Effector CD4-positive, alpha-beta T cell (primary cell): ENCODE measurements at places on chromosomes 2 and 18.
A peak's percentile ranks its signal among the peaks of the same experiment; 100 is the strongest.

GRCh38 chr18:3453540-3454364 is 3.8 kb downstream of the TGIF1 start:
- peak; percentile 26 for DNase-seq

DNA sequence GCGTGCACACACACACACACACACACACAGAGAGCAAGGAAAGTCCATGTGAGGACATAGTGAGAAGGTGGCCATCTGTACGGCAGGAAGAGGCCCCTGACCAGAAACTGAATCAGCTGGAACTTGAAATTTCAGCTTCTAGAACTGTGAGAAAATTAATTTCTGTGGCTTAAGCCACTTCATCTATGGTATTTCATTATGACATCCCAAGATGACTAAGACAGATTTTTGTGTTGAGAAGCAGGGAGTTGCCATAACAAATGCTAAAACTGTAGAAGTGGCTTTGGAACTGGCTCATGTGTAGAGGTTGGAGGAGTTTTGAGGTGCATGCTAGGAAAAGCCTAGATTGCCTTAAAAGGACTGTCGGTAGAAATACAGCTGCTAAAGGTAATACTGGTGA is 63.4 kb upstream of the ZBTB7C start:
- DNase-seq, result no peak

- DNase-seq, result peak; percentile 34
Observed at GRCh38 chr2:207143215-207144172, 22.3 kb downstream of the KLF7 start.

GRCh38 chr2:43576981-43577892 is 18.6 kb downstream of the THADA start:
- DNase-seq, result no peak

GRCh38 chr18:57621246-57621604 is 411 bp downstream of the NARS1 start:
- DNase-seq, result no peak

GRCh38 chr2:8986327-8986976 is 17.0 kb downstream of the MBOAT2 start:
- no peak for DNase-seq

GRCh38 chr2:196159221-196159892 is 12.0 kb downstream of the STK17B start:
- DNase-seq, result no peak

DNA sequence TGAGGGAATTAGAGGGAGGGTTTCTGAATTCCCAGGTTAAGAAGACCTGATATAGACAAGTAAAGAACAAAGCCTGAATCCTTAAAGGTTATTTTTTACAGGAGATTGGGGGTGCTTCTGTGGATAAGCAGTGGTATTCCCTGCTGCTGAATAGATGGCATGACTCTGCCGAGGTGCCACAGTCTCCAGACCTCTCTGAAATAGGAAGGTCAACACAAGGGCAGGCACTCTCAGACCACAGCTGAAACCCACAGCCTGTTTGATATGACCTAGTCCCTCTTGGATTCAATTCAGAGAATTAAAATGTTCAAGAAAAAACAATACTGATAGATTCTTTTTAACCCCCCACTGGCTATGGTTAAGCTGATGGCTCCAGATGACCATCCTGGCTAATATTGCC is 259.3 kb downstream of the PTGR3 start:
- no peak for DNase-seq

DNA sequence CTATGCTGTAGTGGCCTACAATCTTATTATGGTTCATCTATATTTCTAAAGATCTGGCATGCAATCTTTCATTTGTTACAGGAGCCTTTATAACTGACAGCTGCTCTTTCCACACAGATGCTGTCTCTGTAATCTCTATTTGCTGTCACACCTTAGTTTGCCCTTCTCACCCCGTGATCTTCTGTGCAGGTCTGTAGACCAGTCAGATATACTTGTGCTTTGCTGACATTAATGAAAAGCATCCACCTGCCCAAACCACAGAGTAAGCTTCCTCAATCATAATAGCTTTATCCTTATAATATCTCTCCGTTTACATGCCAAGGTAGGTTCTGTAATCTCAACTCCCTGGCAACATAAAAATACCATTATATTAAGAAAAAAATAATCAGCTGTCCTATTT is 122.4 kb downstream of the GRB14 start:
- no peak for DNase-seq

DNA sequence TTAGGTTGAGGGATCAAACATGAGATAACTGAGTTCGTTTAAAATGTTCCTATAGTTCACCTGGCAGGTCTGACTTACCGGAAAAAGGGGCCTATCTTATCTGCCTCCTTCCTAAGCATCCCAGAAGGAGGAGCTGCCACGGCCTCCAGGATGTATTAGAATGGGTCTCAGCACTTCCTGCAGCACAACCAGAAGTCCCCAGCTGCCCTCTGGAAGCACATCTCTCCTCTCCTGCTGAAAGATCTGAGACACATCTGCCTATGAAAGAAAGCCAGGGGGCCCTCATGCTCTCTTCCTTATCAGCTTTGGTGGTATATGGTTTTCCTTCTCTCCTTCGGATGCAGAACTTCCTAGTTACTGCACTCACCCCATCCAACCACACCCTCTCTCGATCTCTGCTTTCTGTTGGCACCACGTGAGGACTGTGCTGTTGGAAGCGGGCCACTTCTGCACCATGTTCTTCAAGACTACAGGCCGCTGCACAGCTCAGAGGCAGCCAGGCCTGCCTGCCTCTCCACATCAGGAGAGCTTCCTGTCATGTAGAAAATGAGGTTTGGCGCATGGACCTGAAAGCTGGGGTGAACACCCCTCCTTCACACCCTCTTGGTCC is 6.5 kb downstream of the IGFBP5 start:
- no peak for DNase-seq

DNA sequence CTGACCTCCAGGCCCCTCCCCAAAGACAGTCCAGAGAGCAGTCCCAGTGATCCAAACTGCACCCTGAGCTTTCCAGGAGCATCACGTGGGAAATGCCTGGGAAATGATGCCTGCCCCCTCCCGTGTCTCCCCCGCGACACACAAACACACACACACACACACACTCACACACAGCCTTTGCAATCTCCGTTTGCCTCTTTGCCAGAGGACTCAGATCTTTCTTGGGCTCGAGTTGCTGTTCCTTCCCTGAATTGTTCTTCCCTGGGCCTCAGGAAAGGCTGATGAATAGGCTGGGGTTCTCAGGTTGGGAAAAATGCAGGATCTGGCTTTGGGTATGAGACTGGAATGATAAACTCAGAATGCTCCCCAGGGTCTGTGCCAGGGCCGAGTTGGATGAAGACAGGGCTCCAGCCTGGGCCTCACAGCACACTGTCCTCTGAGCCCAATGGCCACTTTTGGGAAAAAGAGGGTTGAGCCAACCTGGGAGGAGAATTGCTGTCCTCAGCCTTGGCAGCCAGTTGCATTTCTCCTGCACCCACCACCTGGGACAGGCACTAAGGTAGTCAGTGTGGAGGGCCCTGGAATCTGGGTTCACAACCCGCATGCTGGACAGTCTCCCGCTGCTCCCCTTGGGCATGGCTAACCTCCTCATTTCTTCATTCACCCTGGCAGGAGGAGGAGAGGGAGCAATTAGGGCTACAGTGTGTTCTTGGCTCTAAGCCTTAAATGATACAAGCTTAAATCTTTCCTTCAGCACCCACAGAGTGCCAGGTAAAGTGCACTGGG is 43.9 kb upstream of the ATP6V1B1 start:
- DNase-seq, result no peak

DNA sequence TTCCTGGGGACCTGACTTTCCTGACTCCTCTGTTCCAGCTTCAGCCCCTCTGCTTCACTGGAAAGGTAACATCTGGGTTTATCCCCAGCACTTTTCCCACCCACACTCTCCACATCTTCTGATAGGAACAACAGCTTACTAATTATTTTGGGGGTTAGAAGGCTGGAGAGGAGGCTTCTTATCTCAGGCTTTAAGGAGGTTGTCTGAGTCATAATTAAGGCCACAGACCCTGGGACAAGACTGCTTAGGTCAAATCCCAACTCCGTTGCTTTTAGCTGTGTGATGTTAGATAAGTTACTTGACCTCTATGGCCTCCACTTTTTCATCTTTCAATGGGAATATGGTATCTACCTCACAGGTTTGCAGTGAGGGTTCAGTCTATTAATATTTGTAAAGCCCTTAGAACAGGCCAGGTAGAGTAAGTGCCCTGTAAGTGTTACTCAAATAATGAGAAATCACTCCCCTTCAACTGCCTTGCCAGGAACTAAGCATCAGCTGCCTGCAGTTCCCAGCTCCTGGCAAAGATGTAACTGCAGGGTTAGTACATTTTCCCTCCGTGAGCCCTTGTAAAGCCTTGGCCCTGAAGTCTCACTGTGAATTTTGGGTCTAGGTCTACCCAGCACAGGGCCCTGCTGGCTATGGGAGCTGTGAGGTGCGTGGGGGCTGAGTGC is 123.6 kb downstream of the MTX2 start:
- DNase-seq, result no peak

DNA sequence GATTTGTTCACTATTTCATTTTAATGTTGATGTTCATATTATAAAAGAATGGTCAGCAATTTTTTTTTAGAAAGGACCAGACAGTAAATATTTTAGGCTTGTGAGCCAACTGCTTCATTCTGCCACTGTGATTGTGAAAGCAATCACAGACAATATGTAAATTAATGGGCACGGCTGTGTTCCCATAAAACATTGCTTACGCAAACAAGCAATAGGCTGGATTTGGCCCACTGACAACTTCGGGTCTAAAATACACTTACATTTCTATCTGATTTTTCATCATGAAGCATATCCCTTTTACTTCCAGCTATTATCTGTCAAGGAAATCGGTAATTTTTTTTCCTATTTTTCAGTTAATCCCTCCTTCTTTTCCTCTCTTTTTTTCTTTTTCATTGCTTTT is 182.2 kb upstream of the CDH2 start:
- no peak for DNase-seq

GRCh38 chr2:238428866-238429265 is 2.1 kb downstream of the ASB1 start:
- DNase-seq, result no peak

DNA sequence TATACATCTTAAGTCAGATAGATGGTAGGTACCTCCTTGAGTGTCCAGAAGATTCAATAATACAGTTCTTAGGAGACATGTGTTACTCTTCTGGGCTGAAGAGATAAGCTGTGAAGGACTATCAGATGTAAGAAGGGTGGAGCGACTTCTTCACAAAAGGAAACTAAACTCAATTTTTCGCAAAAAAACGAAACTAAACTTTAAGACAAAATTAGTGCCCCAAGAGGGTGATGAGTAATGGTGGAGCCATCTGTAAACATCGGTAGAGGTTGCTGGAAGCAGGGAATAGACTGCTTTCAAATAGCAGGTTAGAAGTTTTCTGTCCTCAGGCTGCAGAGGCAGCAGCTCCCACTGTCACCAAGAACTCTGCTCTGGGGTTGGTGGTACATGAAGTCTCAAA is 111.6 kb upstream of the TACR1 start:
- DNase-seq, result no peak

DNA sequence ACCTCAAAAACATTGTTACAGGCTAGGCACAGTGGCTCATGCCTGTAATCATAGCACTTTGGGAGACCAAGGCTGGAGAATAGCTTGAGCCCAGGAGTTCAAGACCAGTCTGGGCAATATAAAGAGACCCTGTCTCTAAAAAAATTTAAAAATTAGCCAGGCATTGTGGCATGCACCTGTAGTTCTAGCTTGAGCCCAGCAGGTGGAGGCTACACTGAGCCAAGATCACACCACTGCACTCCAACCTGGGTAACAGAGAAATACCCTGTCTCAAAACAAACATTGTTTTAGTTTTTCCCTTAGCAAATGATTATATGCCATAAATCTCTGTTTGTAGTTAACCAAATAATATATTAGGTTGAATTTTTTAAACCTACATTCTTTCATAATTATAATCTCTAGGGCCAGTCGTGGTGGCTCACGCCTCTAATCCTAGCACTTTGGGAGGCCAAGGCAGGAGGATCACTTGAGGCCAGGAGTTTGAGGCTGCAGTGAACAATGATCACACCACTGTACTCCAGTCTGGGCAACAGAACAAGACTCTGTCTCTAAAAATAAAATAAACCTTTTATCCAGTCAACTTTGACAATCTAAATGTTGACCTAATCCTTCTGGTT is 13.3 kb upstream of the CYP20A1 start:
- DNase-seq, result peak; percentile 17

DNA sequence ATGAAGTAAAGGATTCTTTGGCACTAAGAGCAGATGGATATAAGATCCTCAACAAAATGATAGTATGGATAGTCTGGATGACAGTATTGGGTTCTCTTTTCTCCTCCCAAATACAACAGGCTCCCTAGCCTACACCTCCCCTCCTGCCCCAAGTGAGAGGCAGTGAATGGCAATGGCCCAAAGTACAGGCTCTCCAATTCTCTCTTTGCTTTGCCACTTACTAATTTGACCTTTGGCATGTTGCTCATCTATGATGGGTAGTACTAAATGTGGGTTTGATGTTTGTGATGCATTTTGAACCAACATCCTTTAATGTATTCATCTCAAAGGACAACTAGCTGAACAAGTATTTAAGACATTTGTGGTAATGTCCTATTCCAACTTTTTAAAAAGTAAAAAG is 65.9 kb downstream of the EIF5B start:
- DNase-seq, result no peak

- DNase-seq, result no peak
Observed at GRCh38 chr2:23330214-23330613, 54.8 kb upstream of the KLHL29 start.

GRCh38 chr2:233062451-233062850 is 2.3 kb downstream of the INPP5D start:
- DNase-seq, result no peak

GRCh38 chr18:45571714-45572113 is 43.6 kb upstream of the SLC14A2 start:
- no peak for DNase-seq

GRCh38 chr2:98058191-98058975 is 28.6 kb upstream of the VWA3B start:
- DNase-seq, result no peak

- DNase-seq, result no peak
Observed at GRCh38 chr18:57585855-57586250, 649 bp downstream of the FECH start.

GRCh38 chr18:46051731-46052461 is 20.2 kb downstream of the PSTPIP2 start:
- DNase-seq, result no peak

DNA sequence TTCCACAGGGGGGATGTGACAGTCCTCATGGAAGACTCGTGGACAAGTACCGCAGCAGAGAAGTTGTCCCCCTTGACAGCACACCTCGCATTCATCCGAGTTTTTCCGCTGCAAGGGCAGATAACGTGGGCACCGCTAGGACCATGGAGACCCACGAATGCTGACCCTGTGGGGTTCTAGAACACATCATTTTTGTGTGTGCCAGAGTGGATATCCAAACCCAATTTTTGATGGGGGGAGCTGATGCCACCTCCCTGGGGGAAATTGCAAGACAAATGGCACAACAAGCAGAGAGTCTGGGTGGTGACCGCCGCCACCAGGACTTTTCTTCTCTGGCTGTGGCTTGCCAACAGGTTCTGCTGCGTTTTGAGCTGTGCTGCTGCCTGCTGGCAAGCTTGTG is 46.9 kb downstream of the SP110 start:
- no peak for DNase-seq

DNA sequence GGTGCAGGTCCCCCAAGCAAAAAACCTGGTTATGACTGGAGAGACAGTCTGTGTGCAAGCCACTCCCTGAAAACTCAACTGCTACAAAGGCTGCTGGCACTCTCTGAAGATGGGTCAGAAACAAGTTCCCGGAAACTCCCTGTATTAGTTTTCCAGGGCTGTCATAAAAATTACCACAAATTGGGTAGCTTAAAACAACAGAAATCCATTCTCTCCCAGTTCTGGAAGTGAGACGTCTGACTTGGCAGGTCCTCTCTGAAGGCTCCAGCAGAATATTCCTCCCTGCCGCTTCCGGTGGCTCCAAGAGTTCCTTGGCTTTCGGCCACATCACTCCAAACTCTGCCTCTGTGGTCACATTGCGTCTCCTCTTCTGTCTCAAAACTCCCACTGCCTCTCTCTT is 30.1 kb upstream of the SERPINE2 start:
- DNase-seq, result no peak
